ENCODE measurements at places on chromosomes 12 and 14.

DNA sequence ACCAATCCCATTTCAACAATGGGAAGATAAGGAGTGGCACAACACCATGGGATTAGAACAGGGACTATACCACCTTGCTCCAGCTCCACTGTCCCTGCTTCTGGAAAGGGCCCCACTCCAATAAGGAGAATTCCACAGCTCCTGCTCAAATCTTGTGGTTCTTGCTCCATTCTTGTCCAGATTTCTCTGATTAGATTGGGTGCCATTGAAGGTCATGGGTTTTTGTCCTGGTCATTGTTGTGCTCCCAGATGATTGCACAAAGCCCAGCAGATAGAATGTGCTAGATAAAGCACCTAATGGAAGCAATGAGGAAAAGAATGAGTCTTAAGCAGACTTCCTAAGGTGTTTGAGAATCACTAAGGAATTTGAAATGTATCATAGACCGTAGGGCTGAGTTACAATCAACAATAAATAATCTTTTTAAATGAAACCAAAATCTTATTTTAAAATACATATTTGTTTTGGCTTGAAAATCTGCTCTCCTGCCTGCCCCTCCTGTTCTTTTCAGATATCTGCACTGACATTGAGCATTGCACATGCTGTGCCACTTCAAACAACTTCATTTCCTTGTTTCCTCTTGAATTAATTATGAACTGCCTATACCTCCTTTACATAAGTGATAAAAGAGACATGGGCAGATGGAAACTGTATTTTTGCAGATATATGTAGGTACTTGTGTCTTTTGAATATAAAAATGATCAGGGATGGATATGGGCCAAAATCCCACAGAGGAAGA is 115.9 kb downstream of the FGD4 start:
- no peak for DNase-seq

DNA sequence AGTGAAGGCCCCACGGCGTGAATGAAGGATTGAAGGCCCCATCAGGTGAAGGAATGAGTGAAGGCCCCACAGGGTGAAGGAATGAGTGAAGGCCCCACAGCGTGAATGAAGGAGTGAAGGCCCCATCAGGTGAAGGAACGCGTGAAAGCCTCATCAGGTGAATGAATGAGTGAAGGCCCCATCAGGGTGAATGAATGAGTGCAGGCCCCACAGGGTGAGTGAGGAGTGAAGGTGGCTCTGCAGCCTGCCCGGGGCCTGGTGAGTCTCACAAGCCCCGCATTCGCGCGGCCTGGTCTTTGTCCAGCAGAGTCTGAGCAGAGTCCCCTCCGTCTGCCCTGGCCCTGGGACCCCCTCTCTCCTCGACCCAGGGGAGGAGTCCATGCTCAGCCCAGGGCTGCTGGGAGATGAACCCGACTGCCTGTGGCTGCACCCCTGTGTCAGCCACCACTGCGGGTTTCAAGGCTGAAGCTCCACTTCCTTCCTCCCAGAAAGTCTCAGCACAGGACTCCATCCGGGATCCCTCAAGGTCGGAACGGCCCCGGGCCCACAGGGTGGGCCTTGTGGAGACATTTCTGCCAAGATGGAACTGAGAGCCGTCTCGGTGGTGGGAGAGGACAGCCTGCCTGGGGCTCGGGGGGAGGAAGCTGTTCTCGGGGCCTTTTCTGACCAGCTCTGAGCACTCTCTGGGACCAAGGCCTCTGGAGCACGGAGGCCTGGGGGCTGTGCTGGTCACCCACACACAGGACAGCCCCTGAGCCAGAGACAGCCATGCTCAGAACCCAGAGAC is 37.4 kb upstream of the TMEM179 start:
- DNase-seq: no peak

- DNase-seq: peak; percentile 23
Measured at GRCh38 chr12:716506-716905, 35.9 kb upstream of the WNK1 start.

GRCh38 chr12:89862511-89863445 is 154.1 kb upstream of the ATP2B1 start:
- DNase-seq: peak; percentile 11

DNA sequence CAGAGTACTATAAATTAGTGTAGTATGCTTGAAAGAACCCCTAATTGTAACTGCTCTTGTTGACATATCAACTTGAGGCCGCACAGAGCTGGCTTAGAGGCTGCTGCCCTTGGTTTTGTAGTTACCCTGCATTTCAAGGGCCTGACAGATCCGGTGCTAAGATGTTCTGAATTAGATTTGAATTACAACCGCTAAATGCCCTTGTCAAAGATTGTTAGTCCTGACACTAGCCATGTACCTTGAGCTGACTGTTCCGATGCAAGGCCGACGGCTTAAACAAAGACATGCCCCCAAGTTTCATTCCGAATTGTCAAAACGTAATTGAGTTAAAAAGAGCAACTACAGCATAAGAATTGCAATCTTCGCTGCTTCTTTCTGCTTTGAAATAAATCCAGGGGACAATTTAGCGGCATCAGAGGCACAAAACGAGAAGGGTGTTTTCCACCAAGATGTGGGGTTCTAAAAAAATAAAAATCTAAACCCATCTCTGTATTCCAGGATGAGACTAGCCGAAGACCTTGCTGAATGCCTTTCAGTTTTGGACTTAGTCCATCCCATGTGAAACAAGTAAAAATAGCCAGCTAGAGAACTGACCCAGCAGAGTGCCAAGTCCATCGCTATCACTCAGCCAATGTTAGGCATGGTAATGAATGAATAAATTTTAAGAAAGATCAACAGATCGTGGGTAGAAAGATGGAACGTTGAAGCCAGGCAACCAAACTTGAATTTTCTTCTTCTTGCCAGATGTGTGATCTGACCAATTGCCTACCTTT is 148.7 kb downstream of the DICER1 start:
- no peak for DNase-seq

- no peak for DNase-seq
Measured at GRCh38 chr14:29459531-29459930, 468.1 kb downstream of the PRKD1 start.

DNA sequence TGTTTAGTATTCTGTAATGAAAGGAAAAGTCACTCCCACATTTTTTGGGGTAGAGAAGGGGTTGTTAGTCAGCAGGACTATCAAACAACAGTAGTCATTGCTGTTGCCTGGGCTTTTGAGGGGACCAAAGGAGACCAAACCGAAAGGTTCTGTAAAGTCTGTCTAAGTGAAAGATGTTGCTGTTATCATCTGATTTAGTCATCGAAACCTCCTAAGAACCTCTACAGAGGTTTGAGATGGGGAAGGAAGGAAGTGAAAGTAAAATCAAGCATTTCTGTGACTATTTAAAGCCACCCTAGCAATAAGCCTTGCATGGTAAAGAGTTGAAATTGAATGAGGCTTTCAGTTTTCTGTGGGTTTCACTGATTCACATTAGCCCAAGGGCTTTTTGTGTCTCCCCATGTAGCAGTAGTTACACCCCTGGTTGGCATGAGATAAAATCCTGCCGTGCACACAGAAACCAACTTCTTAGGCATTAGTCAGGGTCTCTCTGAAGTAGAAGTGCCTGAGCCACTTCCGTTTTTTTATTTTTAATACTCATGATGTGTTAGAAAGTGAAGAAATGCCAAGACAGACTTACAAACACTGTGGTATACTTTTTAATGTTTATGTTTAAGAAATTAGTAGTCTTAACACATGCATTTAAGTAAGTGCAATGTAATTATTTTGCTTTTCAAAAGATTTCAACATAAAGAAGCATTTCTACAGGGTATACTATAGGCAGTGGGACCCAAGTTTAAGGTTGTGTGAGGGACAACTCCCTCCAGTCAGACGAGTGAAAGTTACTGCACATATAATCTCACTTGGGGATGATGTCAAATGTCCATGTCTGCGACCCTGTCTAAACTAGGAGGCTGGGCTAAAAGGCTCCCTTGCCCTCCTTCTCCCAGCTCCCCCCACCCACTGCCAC is 50.4 kb downstream of the DYRK2 start:
- peak; percentile 63 for DNase-seq

DNA sequence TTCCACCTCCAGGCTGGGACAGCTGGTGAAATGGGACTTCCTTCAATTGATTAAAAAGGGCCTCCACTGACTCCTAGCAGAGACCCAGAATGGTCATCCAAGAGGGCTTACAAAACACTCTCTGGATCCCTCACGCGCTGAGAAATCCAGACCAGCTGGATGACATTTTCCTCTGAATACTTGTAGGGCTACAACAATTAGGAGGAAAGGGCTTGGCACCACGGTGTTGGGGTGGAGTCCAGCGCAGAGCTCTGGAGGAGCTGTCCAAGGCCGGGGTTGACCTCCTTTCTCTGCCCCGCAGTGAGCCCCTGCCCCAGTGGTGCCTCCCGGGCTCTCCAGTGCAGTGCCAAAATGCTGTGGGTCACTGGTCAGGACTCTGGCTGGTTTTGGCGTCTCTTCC is 189.0 kb upstream of the CCND2 start:
- no peak for DNase-seq

DNA sequence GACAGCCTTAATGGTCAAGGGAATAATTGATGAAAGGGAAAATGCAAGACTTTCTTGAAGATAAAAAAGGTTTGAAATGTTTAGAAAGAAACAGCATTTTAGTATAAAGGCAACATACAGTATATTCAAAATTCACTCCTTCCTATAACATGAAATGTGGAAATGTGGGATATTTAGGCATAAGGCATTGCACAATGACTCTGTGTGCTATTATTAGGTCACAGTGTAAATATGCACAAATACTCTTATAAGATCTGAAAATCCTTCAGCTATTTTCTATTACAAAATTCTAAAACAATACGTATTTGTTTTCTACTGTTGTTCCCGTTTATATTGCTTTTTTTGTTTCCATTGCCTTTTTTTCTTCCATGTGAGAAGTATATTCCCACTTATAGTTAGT is 127.7 kb downstream of the SLC16A7 start:
- no peak for DNase-seq

DNA sequence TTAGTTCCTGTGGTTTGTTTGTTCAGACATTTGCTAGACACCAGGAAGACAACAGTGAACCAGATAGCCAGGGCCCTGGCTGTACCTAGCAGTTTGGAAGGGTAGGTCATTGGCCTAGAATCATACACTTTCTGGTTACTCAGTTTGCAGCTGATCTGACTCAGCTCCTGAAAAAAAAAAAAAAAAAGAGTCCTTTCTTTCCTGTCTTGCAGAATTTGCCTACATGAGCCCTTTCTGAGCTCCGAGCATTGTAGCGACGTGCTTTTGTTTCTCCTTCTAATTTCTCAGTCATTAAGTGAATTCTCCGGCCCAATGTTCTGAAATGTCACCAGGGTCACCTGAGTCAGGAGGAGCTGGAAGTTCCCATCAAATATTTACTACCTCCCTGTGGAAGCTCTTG is 2.4 kb downstream of the CABP1 start:
- no peak for DNase-seq

GRCh38 chr12:76927170-76927784 is 48.5 kb upstream of the CSRP2 start:
- no peak for DNase-seq

DNA sequence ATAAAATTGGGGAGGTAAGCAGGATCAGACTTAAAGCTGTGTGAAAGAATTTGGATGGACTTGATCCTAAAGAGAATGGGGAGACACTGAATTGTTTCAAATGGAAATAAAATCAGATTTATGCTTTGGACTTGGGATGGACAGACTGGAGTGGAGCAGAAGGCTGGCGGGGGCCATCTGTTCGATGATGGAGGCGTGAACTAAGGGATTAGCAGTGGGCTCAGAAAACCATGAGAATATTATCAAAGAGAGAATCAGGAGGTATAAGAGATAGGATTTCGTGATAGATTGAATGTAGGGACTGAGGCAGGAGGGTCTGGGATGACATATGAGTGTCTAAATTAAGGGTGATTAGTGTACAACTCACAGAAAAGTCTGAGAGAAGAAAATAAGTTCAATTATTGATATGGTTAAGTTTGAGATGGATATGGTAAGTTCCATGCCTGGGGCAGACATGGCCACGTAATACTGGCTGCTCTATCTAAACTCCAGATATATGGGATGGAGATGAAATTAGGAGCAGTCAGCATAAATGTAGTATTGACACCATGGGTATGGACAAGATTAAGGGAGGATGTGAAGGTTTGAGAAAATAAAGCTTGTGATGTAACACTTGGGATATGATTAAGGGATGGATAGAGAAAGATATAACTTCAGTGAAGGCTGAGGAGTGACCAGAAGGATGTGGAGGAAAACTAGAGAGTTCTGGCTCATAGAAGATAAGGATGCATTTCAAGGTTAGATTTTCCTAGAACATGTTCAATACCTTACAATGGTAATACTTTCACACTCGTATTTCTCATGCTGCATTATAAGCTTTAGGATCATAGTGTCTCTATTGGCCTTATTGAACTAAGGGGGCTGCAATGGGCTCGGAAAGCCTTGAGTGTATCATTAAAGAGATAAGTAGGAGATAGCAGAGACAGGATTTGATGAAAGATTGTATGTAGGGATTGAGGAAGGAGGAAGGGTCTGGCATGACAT is 1.0 kb upstream of the TSSK4 start:
- no peak for DNase-seq

GRCh38 chr12:95882080-95882479 is 23.3 kb downstream of the SNRPF start:
- DNase-seq: no peak

Data from stimulated activated naive CD4-positive, alpha-beta T cell treated with Interleukin-2 at 50 U/mL for 16 hours (primary cell).